Skin of body (tissue), 3 donors: ENCODE measurements at places on chromosomes 3 and 15. TPM values are rescaled to one million over a fixed set of nuclear protein-coding genes. Genes with fewer than 3 reads are reported as not detected.
A peak's percentile ranks its signal among the peaks of the same experiment; 100 is the strongest.

The ACOX2 gene
- total RNA-seq, result 15.8 TPM

The ECE2 gene
- total RNA-seq, result not detected

The AMOTL2 gene
- 46.8 TPM for total RNA-seq

The CACNA1D gene
- 5.6 TPM for total RNA-seq

The C3orf22 gene
- not detected for total RNA-seq

The RTP4 gene
- 0.79 TPM for total RNA-seq

The MFSD1 gene
- total RNA-seq, result 62.8 TPM

The DGKG gene
- total RNA-seq, result 2.9 TPM

DNA sequence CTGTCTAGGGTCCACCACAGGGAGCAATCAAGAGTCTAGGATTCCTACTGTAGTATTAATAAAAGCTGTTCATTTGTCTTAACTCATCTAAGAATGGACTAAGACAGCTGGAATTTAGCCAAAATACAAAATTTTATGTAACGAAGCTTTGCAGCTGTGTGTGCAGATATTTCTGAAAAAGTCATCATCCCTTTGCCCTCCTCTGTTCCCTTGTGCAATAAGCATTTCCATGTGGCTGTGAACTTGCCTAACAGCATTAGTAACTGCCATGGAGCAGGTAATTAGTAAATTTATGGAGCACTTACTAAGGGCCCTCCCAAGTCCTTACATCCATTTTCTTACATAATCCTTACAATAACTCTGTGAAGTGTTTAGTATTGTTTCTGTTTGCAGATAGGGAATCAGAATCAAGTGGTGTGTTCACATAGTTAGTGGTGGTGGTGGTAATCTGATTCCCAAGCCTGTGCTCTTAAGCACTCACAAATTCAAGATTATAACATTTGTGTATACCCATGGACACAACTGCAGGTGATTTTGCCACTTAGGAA lies 114.5 kb downstream of the RARB start:
- peak; percentile 3 for DNase-seq

DNA sequence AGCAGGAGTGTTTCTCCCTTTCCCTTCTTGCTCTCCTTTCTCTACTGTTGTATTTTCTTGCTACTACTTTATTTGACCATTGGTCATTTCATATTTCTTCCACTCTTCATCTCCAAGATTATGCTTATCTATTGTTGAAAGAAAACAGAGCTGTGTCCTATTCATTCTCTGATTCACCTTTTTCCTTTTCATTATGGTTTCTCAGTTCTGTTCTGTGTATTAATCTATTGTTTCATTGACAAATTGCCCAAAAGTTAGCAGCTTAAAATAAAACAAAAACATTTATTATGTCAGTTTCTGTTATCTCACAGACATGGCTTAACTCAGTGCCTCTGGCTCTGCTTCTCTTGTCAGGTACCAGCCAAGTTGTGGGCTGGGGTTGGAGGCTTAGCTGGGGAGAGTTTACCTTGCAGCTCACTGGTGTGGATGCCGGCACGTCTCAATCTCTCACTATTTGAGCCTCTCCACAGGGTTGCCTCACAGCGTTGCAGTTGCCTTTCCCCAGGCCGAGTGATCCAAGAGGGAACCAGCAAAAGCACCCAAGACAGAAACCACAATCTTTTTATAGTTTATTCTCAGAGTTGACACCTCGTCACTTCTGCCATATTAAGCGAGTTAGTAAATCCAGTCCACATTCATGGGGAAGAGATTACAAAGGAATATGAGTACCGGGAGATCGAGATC lies 36.9 kb upstream of the FILIP1L start:
- no peak for DNase-seq

DNA sequence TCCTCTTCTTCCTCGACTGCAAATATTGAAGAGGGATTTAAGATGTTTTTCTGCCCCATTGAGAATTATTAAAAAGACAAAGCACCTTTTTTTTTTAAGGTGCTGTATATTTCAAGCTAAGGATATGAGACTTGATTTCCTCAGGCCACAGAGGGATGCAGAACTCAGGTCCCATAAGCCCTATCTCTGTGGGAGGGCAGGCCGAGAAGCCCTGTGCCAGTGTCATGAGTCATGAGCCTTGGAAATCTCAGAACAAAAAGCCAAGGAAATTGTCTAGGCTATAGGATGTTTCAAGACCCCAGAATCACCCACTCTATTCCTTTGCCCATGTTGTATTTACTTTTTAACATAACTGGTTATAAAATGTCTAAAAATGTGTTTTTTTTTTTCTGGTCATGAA lies 7.3 kb downstream of the ESYT3 start:
- DNase-seq, result no peak

DNA sequence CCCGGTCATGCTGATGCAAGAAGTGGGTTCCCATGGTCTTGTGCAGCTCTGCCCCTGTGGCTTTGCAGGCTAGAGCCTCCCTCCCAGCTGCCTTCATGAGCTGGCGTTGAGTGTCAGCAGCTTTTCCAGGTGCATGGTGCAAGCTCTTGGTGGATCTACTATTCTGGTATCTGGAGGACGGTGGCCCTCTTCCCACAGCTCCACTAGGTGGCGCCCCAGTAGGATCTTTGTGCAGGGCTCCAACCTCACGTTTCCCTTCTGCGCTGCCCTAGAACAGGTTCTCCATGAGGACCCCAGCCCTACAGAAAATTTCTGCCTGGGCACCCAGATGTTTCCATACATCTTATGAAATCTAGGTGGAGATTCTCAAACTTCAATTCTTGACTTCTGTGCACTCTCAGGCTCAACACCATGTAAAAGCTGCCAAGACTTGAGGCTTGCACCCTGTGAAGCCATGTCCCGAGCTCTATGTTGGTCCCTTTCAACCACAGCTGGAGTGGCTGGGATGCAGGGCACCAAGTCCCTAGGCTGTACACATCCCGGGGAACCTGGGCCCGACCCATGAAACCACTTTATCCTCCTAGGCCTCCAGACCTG lies 238.4 kb upstream of the MDFIC2 start:
- no peak for DNase-seq

GRCh38 chr3:126617571-126617970 lies 37.4 kb downstream of the TXNRD3 start:
- DNase-seq, result no peak

- no peak for DNase-seq
Measured at GRCh38 chr3:125033135-125033534, 22.7 kb downstream of the HEG1 start.

DNA sequence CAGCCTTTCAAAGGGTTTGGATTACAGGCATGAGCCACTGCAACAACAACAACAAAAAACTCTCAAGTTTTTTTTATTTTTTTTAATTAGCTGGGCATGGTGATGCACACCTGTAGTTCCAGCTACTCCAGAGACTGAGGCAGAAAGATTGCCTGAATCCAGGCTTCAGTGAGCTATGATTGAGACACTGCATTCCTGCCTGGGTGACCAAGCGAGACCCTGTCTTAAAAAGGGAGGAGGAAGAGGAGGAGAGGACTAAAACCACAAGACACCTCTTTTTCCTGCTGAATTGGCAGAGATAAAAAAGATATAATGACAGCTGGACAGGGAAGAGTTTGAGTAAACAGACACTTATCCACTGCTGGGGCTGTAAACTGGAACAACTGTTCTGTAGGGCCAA lies 22.7 kb upstream of the CHRNB4 start:
- no peak for DNase-seq

- DNase-seq, result no peak
Measured at GRCh38 chr15:64803526-64803925, 21.9 kb downstream of the PIF1 start.

DNA sequence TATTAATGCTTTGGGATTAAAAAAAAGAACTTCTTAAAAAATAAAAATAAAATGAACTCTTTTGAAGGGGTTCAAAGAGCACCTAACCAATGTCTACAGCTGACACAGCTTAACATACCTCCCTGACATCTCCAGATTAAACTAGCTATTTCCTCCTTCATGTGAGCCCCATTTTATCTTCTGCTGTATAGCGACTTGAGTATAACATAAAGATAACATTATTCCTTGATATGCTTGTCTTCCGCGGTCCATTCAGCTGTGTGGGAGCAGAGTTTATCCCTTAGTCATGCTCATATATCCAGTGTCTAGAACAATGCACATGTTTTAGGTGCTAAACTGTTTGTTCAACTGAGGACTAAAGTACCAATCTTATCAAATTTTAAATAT lies 7.8 kb upstream of the CHRM5 start:
- DNase-seq, result no peak

- peak; percentile 38 for DNase-seq
Measured at GRCh38 chr3:73365756-73366397, 258.9 kb downstream of the PDZRN3 start.

GRCh38 chr3:44914936-44915335 lies 40.5 kb downstream of the TGM4 start:
- DNase-seq, result no peak

- peak; percentile 82 for DNase-seq
Measured at GRCh38 chr3:57069503-57069902, 9.0 kb downstream of the SPATA12 start.

DNA sequence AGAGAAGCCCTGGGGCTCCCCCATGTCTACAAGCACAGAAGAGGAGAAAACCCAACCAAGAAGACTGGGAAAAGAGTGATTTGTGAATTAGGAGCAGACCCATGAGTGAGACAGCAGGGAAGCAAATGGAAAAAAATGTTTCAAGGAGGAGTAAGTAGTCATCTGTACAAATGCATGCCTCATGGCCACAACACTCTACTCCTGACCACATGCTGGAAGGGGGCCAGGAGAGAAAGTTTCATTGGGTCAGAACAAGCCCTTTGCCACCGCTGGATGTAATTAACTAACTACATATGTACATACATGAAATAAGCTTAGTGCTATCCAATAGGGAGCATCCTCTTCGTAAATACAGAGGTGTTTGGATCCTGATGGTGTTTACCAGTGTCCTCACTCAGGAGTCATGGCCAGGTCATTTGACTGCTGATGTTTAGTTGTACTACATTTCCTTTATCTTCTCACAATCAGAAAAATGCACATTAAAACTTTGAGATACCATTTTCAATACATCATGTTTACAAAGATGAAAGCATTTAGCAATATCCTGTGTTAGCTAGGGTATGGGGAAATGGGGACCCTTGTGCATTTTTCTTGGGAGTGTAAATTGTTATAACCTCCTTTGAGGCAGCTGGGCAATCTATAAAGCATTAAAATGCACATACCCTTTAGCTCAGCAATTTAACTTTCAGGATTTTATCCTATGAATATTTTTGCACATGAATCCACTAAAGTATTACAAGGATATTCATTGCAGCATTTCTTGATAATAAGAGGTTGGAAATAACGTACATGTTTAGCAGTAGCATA lies 27.1 kb downstream of the CLRN1 start:
- no peak for DNase-seq

GRCh38 chr3:13346481-13347389 lies 73.4 kb downstream of the NUP210 start:
- DNase-seq, result no peak

- DNase-seq, result no peak
Measured at GRCh38 chr15:43893956-43894355, 67.2 kb downstream of the WDR76 start.

GRCh38 chr15:62534996-62535395 lies 369.9 kb upstream of the C2CD4B start:
- DNase-seq, result no peak
